ENCODE measurements at places on chromosomes 2 and 18. TPM values are rescaled to one million over a fixed set of nuclear protein-coding genes. Genes with fewer than 3 reads are reported as not detected.
A peak's percentile ranks its signal among the peaks of the same experiment; 100 is the strongest.

GRCh38 chr18:76750917-76751890 is 71.2 kb upstream of the ZNF236 start:
- H3K4me1 ChIP-seq = no peaks in the 10 kb centered on the region
- H3K4me3 ChIP-seq = no peak overlapping the region
- peak; percentile 64 for DNase-seq
- no peak overlapping the region for H3K27ac ChIP-seq
- H3K36me3 ChIP-seq = no peaks in the 10 kb centered on the region

The ALKAL2 gene
- not detected for total RNA-seq

The TMEM163 gene
- 1.1 TPM for total RNA-seq

The COL3A1 gene
- 480 TPM for total RNA-seq
